ENCODE measurements at places on chromosomes 7 and 10.

DNA sequence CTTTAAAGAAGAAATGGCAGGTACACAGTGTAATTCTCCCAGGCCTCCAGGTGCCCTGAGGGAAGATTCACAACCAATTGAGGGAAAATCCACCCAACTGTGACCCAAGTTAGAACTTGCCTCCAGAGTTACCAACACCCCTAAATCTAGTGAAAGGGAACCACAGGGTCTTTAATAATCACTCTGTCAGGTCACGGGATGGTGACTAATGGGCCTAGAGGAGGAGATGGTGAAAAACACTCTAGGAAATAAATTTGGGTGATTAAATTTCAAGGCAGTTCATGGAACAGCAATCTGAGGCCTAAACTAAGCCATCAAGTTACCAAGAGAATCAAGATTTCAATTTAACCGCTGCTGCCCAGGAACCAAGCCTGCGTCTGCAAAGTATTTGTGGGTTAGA is 26.7 kb upstream of the SLF2 start:
- no peak for DNase-seq

- DNase-seq, result peak; percentile 30
These were observed 7.0 kb upstream of the GBX1 start for GRCh38 chr7:151174246-151175046.

DNA sequence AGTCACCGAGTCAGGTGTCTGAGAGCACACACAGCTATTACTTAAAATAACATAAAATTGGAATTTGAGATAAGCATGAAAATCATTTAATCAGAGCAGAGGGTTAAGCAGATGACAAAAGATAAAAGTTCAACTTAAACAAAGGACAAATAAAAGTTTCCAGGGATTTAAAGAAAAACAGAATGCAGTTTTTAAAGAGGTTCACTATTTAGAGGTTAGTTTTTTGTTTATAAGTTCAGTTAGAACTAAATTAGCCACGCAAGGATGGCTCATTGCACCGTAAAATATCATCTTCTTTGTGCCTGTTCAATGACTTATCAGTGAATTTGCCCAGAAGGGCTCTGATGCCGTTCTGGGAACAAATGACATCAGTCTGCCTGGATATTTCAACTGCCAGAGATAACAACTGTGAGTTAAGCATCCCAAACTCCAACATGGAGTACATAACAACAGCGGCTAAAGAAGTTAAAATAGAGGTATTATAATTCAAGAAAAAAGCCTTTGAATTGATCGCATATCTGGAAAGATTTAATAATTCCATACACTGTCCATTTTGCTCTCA is 107.8 kb downstream of the ANK3 start:
- DNase-seq, result no peak

DNA sequence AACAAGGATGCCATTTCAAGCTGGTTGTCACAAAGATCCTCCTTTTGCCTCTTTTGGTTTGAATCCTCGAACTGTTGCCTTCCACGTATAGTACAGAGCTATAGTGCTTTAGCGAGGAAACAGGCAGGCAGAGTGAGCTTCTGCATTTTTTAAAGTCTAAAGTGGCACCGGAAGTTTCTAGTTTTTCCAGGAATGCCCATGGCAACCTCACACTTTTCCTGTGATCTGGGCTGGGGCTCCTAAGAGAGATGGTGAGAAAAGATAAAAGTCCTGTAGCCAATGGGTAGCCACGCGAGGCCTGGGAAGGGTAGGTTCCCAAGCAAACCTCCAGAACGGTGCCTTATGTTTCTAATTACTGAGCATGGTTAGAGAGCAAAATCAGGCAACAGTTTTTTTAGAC is 76.7 kb downstream of the CALD1 start:
- DNase-seq, result no peak

GRCh38 chr10:29026802-29027580 is 261.9 kb upstream of the LYZL1 start:
- no peak for DNase-seq

GRCh38 chr10:70051848-70052247 is 798 bp upstream of the MACROH2A2 start:
- no peak for DNase-seq

GRCh38 chr10:62610649-62611229 is 193.8 kb upstream of the ADO start:
- peak; percentile 57 for DNase-seq

- no peak for DNase-seq
These were observed 65.5 kb downstream of the LRRC17 start for GRCh38 chr7:102978284-102978683.

- DNase-seq, result no peak
These were observed 52.5 kb upstream of the MACC1 start for GRCh38 chr7:20269726-20270125.

DNA sequence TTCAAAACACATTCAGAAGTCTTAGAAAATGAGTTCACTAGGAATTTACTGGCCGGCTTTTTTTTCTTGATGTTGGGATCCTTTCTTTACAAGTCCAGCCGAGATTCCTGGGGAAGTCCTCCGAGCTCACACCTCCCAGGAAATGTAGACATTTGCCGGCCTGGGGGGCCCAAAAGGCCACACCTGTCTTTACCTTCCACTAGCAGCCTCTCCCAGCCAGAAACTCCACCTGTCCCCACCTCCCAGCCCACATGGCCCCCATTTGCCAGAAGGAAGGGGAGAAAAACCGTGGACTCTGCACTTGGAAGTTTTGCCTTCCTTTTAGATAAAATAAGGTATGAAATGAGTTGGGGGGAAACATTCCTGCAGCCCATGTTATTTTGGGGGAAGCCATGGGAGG is 27.6 kb upstream of the EMX2 start:
- no peak for DNase-seq

DNA sequence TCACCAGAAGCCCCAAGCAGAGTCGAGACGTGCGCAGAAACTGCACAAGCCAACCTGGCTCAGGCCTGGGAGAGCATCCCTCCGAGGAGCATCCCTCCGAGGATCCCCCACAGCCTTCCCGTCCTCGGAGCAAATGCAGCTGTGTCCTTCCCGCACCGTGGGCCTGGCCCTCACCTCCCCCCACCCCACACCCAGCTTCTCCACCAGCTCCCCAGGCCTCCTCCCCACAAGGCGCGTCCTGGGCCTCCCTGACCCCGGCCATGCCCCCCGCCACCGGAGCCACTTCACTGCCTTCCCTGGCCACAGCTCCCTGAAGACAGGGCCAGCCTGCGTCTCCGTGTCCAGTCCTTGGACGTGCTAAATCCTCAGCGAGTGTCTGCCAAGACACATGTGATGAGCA is 60.6 kb downstream of the PTPRN2 start:
- no peak for DNase-seq

DNA sequence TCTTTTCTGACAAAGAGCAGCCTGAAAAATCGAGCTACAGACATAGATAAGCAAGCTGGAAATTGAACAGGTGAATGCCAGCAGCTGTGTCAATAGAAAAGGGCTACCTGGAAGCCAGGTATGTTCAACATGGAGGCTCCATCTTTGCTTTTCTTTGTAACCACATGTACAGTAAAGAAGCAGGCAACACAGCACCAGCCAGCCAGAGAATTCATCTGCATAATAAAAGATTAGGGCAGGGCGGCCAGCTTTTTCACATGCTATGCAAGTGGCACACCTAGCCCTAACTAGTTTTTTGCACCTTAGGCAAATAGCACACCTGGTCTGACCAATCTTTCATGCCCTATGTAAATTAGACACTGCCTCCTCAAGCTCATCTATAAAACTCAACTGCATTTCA is 25.7 kb downstream of the COG5 start:
- DNase-seq, result no peak

GRCh38 chr10:24944512-24945255 is 7.7 kb downstream of the PRTFDC1 start:
- DNase-seq, result no peak

DNA sequence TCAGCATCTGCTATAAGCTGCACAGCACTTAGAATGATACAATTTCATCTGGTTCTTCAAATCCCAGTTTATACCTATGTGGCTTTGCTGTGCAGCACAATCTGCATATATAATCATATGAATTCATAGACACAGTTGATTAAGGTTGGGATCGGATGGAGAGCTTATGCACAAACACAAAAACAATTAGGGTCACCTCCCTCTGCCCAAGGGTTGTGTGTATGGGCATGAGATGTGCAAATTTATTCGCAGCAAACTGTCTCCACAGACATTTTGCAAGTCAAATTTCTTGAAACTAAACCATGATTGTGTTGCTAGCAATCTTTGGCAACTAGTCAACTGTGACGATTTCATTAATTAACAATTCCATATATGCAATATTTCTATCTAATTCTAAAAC is 955.7 kb downstream of the SORCS3 start:
- no peak for DNase-seq

GRCh38 chr10:118870467-118871243 is 115.9 kb upstream of the CACUL1 start:
- DNase-seq, result no peak

DNA sequence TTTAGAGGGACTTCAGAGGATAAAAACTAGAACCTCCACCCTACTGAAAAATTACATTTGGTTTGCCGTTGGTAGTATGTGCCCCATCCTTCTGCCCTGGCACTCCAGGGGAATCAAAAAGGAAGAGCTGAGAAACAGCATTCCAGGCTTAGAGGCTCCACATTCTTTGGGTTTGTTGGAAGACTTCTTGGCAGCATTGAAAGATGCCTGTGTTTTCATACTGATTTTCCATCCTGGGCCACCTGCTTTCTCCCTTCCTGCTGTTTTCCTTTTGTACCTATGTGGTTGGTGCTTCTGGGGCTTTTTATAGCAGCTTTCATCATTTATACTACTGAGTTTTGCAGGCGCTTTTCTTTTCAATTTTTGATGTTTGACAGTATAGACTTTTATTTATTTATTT is 61.7 kb downstream of the AUTS2 start:
- no peak for DNase-seq

GRCh38 chr7:150936018-150936417 is 42.1 kb downstream of the KCNH2 start:
- no peak for DNase-seq

DNA sequence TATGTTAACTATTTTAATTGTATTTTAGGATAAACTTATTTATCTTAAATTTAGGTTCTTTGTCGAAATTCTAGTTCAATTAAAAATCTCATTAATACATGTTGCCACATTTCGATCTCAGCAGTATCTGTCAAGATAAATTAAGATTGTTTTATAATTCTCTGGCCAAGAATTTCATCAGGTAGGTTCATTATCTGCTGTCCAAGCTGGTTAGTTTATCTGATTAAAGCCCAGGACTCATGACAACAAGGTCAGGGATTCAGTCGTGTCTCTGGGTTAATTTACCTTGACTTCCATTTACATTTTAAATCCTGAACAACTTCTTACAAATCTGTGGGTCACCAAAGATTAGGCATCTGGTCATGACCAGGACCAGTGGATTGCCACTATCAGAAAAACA is 7.6 kb downstream of the STEAP4 start:
- no peak for DNase-seq

DNA sequence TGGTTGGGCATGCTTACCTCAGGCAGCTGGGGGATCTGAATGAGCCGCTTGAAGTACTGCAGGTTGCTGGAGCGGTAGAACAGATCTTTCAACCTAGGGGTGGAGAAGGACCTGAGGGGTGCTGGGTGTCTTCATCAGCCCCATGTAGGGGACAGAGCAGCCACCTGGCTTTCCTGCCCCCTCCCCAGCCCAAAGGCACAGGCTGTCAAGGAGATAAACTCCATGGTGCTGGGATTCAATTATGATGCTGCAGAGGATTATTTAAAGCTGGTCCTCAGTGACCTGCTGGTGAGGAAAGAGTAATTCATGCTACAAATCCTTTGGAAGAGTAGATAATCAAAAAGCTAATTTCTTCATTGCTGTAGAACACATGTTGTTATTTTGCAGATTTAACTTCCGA is 71.1 kb downstream of the SPDYE5 start:
- DNase-seq, result no peak

- DNase-seq, result no peak
These were observed 543.0 kb upstream of the FZD8 start for GRCh38 chr10:36185097-36185496.

DNA sequence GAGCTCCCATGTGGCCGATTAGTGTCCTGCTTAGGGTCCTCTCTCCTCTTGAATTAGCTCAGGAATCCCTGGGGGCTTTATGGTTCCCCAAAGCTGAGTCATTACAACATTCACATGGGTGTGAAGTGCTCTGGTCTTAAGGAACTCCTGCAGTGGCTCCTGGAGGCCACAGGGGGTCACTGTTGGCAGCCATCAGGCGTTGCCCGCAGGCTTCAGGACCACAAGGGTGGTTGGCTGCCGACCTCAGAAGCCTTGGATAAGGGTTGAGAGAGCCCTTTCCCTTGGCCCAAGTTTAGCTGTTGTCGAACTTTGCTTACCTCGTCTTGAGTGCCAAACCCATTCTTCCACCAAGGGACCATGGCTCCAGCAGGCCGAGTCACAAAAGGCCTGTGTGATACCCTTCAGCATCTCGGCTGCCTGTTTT is 61.7 kb downstream of the SH2D4B start:
- DNase-seq, result no peak

DNA sequence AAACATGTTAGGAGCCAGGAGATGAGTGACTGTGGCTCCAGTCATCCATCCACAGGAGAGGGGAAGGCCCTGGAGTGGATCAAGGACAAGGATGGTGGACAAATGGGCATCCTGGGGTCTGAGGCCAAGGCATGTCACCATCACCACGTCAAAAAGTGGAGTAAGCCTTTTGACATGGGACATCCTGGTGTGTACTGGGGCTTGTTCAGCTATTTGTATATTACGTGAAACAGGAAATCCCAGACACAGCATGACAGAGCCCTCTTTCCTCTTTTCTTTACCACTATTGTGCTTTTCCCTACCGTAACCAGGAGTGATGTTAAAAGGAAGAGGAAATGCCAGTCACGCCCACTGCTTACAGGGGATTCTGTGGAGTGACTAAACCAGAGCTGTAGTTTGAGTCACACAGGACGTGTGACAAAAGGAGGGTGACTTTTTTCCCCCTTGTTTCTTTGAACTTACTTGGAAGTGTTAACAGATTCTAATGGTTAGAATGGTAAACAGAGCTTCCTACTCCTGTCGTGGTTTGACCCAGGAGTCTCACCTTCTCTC is 15.4 kb downstream of the ACSL5 start:
- peak; percentile 69 for DNase-seq

DNA sequence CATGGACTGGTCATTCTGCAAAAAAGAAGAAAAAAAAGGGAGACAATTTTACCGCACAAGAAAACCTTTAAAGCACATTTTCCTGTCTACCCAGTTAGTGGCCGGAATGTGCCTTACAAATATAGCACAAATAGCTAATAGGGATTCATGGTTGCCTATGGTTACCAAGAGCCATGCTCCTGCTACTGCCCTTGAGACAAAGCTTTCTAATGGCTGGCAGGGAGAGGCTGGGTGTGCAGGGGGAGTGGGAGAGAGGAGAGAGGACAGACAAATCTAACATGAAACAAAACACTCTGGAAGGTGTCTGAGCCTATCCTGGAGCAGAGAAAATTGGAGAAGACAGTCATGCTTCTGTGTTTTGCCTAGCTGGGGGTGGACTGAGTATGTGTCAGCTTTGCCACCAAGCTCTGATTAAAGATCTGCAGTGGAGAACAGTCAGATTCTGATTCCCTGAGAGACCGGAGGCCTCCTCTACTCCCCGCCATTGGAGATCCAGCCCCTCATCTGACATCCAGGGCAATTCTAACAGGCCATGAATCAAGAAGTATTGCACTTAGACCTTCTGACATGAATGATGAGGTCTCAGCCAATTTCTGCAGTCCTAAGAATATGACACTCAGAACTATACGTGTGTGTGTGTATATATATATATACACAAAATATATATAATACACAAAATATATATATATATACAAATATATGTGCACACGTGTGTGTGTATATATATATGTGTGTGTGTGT is 80.2 kb downstream of the PRTFDC1 start:
- no peak for DNase-seq

Measured in CD8-positive, alpha-beta memory T cell (primary cell).